ENCODE measurements at places on chromosomes 5 and 9. TPM values are rescaled to one million over a fixed set of nuclear protein-coding genes. Genes with fewer than 3 reads are reported as not detected.

Gene TMCO6
- total RNA-seq = 27.5 TPM

Gene DRD1
- total RNA-seq = not detected

Gene NR6A1
- total RNA-seq = 86.4 TPM

Gene PCDHGA11
- 3.3 TPM for total RNA-seq

Gene SLCO6A1
- 2.0 TPM for total RNA-seq

Gene SHC3
- total RNA-seq = 1.3 TPM

DNA sequence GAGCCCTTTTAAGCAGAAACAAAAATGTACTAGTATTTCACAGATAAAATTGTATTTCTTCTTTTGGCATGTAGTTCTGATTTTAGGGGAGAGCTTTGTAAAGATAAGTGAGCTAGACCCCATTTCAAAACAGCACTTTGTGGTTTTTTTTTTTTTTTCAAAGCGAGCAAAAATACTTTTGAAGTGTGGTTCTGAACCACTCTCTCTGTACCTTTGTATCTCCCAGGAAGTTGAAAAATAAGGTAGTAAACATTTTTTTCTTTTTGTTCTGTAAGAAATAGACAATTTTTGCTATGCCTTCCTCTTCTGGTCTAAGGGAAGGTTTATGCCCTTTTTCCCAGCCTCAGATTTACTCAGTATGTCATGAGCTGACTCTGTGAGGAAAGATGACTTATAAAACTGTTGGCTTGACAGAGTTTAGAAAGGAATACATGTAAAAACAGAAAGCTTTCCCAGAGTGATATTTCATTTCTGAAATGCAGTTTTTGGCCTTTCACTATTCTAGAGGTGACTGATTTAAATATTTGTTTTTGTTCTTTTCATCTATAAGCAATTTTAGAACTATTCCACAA lies 12.5 kb downstream of the ERCC6L2 start:
- no peaks in the 10 kb centered on the region for H3K4me1 ChIP-seq
- H3K4me3 ChIP-seq = no peak overlapping the region
- H3K27ac ChIP-seq = no peak overlapping the region
- DNase-seq = no peak
- no peaks in the 10 kb centered on the region for H3K27me3 ChIP-seq
- peaks cover 12% of the 10 kb centered on the region for H3K36me3 ChIP-seq

- DNase-seq = no peak
- peaks cover 2% of the 10 kb centered on the region for H3K27me3 ChIP-seq
- H3K4me3 ChIP-seq = peak overlapping the region; percentile 45
- no peak overlapping the region for H3K27ac ChIP-seq
- peaks cover 11% of the 10 kb centered on the region for H3K36me3 ChIP-seq
These were observed 3.8 kb upstream of the SQSTM1 start for GRCh38 chr5:179816796-179817469.

DNA sequence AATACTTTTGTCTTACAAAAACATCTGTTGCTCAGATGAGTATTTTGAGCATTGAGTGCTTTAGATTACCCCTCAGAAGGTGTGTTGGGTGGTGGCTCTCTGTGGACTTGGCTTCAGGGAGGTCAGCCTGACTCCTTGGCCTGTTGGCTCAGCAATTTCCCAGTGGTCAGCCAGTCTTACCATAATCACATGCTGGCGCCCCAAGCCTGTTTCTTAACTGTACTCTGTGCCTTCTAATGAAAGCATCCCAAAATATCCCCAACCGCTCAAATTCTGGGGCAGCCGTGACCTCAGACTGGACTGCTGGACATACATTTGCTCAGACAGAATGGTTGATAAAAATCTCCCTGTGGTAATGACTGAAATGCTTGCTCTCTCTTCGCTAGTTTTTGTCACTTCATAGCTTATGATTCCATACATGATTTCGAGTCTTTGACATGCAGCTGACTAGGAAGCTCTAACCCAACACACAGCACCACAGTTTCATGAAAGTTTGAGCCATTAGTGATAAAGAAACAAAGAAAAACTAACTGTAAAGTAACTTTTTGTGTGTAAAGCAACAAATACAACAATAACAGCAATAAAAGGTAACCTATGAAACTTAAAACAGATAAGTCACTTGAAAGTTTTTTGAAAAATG lies 562.2 kb upstream of the MEF2C start:
- no peak for DNase-seq
- H3K4me3 ChIP-seq = no peak overlapping the region
- H3K4me1 ChIP-seq = peaks cover 26% of the 10 kb centered on the region
- no peak overlapping the region for H3K27ac ChIP-seq
- no peaks in the 10 kb centered on the region for H3K27me3 ChIP-seq

- peak overlapping the region; percentile 78 for H3K4me3 ChIP-seq
- DNase-seq = peak; percentile 41
- no peaks in the 10 kb centered on the region for H3K36me3 ChIP-seq
- peaks cover 55% of the 10 kb centered on the region for H3K27me3 ChIP-seq
- no peak overlapping the region for H3K27ac ChIP-seq
- H3K4me1 ChIP-seq = peaks cover 8% of the 10 kb centered on the region
These were observed 571 bp downstream of the PPIC start for GRCh38 chr5:123035918-123036390.

DNA sequence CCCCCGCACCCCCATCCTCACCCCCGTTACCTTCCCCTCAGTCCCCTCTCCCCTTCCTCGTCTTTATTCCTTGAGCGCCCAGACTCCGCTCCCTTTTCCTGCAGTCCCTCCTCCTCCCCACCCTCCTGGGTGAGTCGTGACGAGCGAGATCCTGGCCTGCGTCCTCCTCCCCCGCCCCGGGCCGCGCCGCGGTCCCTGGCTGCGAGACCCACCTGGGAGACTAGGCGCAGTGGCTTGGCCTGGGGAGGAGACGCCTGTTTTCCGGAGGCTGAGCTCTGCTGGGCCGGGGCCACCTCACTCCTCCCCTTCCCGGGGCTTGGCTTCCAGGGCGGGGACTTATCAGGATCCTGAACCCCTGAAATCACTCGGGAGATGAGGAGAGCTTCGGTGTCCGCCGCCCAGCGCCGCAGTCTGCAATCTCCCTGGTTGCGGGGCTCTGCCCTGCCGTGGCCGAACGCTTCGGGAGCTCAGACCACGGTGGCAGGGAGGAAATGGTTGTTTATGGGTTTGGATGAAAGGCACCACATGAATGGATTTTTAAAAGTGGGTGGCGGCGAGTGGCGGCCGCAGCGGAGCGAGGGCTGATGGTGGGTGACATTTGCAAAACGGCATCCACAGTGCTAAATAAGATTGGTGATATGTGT lies 984 bp downstream of the STXBP1 start:
- H3K27me3 ChIP-seq = peaks cover 50% of the 10 kb centered on the region
- DNase-seq = peak; percentile 19
- H3K4me3 ChIP-seq = peak overlapping the region; percentile 78

DNA sequence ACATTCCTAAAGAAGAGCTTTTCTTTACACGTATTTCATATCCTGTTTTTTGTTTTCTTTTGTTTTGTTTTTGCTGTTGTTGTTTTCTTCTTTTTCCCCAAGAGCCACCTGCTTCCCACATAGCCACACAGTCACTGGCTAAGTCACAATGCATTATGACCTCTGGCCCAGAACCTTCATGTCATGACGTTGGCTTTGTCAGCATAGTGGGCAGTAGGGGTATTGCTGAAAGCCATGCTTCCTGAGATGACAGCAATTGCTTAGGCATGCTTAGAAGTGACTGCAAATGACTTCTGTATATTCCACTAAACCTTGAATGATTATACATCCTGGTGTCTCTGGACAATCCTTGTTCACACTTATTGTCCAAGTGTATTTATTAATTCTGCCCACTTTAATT lies 375.8 kb downstream of the TAF11L14 start:
- no peaks in the 10 kb centered on the region for H3K4me1 ChIP-seq
- DNase-seq = no peak
- no peaks in the 10 kb centered on the region for H3K27me3 ChIP-seq
- H3K27ac ChIP-seq = no peak overlapping the region
- H3K4me3 ChIP-seq = no peak overlapping the region

DNA sequence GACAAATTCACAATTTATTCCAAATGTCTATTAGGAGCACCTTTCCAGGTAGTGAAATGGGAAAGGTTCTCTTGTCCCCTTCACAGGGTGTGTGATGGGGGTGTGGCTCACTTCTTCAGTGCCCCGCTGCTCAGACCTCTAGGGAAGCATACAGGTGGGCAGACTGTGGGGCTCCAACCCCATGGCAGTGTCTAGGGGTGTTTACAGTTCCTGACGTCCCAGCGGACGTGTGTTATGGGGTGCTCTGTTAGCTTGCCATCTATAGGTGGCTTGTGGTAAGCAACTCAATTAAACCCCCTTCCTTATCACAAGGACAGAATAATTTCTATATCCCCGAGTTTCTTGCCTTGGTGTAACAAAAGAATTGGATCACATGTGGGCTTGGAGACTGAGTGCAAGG lies 67.4 kb upstream of the SPINK5 start:
- H3K27ac ChIP-seq = no peak overlapping the region
- no peak overlapping the region for H3K4me3 ChIP-seq
- peaks cover 19% of the 10 kb centered on the region for H3K36me3 ChIP-seq
- no peak for DNase-seq

- peaks cover 5% of the 10 kb centered on the region for H3K4me1 ChIP-seq
- H3K36me3 ChIP-seq = no peaks in the 10 kb centered on the region
- no peak for DNase-seq
- H3K27me3 ChIP-seq = peaks cover 4% of the 10 kb centered on the region
- H3K4me3 ChIP-seq = no peak within 1 kb of the TSS
These were observed at the start of gene PCDH12 for GRCh38 chr5:141958113-141958512. Gene PCDH12 (minus strand): TSS chr5:141958202. CDS start chr5:141957851, 351 bp downstream.

- H3K27ac ChIP-seq = no peak overlapping the region
- DNase-seq = no peak
- peaks cover 43% of the 10 kb centered on the region for H3K4me1 ChIP-seq
- peaks cover 1% of the 10 kb centered on the region for H3K36me3 ChIP-seq
These were observed 51.5 kb downstream of the PIK3R1 start for GRCh38 chr5:68267066-68267465.

DNA sequence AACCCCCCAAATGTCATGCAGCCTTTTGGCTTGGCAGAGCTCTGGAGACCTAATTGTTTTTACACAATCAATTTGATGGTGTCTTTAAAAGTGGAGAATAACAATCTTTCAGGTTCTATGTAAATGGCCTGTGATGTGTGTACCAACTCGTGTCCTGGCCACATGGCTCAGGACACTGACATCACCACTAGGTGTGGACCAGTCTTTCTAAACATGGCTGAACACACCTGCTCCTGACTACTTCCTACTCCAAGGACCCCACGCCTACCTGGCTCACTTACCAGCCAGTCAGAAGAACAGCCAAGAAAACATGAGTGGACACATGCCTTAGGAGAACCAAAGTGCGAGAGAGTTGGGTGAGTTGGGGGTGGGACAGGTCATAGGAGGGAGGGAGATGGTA lies 71.2 kb downstream of the WDR41 start:
- H3K4me3 ChIP-seq = no peak overlapping the region
- peaks cover 9% of the 10 kb centered on the region for H3K4me1 ChIP-seq
- no peak overlapping the region for H3K27ac ChIP-seq

- DNase-seq = no peak
- H3K27ac ChIP-seq = no peak overlapping the region
- peaks cover 1% of the 10 kb centered on the region for H3K4me1 ChIP-seq
These were observed 9.5 kb downstream of the IRF1 start for GRCh38 chr5:132480893-132481595.

GRCh38 chr9:105390871-105391270 lies 57.0 kb upstream of the FSD1L start:
- H3K27me3 ChIP-seq = no peaks in the 10 kb centered on the region
- peaks cover 4% of the 10 kb centered on the region for H3K36me3 ChIP-seq
- no peak overlapping the region for H3K27ac ChIP-seq
- no peak overlapping the region for H3K4me3 ChIP-seq

GRCh38 chr5:77355080-77355479 lies 137.0 kb downstream of the WDR41 start:
- peaks cover 15% of the 10 kb centered on the region for H3K27me3 ChIP-seq
- H3K36me3 ChIP-seq = no peaks in the 10 kb centered on the region
- H3K27ac ChIP-seq = no peak overlapping the region
- H3K4me3 ChIP-seq = no peak overlapping the region
- no peak for DNase-seq

DNA sequence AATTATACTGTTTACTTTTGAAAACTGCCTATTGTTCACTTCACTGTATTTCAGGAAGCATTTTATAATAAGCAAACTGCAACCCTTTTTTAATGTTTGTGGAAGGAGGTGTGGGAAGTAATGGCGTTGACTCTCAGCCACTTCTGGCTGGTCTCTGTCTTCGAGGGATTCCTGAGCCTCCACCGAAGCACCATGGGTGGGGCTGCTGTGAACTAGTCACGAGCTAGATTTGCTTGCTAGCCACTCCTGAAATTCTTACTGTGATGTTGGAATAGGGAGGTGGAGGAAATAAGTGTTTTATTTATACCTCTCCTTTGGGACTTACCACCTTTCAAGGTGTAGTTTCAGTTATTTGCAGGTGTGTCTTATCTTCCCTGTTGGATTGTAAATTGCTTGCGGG lies 26.8 kb downstream of the PIP5K1B start:
- no peaks in the 10 kb centered on the region for H3K36me3 ChIP-seq
- H3K27me3 ChIP-seq = peaks cover 24% of the 10 kb centered on the region
- no peak overlapping the region for H3K4me3 ChIP-seq
- DNase-seq = no peak

GRCh38 chr9:27339661-27340284 lies 42.8 kb upstream of the EQTN start:
- H3K27me3 ChIP-seq = no peaks in the 10 kb centered on the region
- H3K27ac ChIP-seq = peak overlapping the region; percentile 57
- DNase-seq = no peak
- peaks cover 6% of the 10 kb centered on the region for H3K4me1 ChIP-seq
- no peak overlapping the region for H3K4me3 ChIP-seq
- H3K36me3 ChIP-seq = peaks cover 5% of the 10 kb centered on the region

- peaks cover 15% of the 10 kb centered on the region for H3K4me1 ChIP-seq
- H3K27me3 ChIP-seq = no peaks in the 10 kb centered on the region
- DNase-seq = no peak
- H3K27ac ChIP-seq = no peak overlapping the region
- H3K4me3 ChIP-seq = no peak overlapping the region
These were observed 159.7 kb downstream of the PBX3 start for GRCh38 chr9:125906893-125907292.

DNA sequence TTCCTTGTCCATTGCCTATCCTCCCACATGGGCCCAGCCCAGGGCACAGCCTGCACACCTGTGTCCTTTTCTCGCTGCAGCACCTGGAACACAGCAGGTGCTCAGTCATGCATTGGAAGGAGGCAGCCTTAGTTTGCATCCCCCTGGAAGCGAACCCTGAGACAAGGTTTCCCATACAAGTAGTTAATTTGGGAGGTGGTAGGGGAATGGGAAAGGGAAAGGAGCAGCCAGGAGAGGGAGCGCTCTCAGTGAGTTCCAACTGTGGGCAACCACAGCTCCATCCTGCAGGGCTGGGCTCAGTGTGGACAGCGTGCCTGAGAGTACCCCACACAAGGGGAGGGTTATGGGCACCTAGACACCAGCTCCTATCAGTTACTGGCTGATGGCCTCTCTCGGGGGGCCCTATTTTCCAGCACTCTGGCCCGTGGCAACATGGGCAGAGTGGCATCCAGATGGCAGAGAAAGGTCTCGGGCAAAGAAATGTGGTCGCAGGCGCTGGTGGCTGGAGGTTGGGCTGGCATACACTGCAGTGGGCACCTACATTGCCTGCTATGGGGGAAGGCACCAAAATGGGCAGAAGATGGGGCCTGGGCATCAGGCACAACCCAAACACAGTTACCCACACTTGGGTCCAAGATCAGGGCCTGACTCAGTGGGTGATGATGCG lies 50.1 kb downstream of the TSPAN17 start:
- no peak overlapping the region for H3K4me3 ChIP-seq
- H3K36me3 ChIP-seq = no peaks in the 10 kb centered on the region
- no peak overlapping the region for H3K27ac ChIP-seq
- H3K4me1 ChIP-seq = peaks cover 42% of the 10 kb centered on the region
- DNase-seq = no peak
